Type B pancreatic cell (in vitro differentiated cells): ENCODE measurements at places on chromosomes 3 and 15.
A peak's percentile ranks its signal among the peaks of the same experiment; 100 is the strongest.

DNA sequence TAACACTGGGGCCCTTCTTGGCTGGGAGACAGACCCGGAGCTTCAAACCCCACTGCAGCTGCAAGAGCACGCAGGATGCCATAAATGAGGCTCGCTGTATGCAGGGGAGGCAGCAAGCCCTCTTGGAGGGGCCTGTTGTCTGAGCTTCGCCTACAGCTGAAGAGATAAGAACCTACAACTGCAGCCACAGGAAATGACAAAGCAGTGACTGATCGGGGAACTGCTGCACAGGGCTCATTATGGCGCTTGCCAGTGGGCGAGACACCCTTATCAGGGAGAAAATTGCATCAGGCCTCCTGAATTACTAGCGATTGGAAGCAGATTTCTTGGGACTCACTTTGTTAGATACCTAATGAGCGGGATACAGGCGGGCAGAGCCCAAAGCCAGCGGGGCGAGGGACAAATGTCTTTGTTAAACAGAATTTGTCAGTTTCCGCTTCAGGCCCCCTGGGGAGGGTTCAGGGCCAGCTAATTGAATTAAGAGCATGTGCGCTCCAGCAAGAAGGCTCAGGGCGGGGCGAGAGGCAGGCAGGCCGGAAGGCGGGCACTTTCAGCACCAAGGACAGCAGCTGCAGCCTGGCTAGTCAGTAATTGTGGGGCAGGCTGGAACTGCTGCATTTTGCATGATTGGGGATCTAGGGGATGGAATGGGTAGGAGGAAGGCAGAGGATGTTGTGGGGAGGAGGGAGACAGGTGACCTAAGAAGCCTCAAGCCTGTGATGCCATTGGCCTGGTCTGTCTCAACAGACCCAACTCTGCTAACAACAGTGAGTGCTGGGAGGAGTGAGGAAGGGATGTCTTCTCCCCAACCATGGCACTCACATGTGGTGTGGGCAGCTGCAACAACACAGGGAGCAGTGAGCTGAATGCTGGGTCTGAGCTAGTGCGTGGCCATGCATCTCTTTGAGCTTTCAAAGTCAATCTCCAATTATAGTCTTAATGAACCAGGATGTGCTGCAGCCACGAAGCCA is 55.3 kb downstream of the CCDC33 start:
- DNase-seq, result peak; percentile 92

GRCh38 chr3:14425581-14426304 is 23.3 kb downstream of the SLC6A6 start:
- no peak for DNase-seq

- no peak for DNase-seq
Observed at GRCh38 chr15:62606376-62607113, 436.0 kb upstream of the TPM1 start.

DNA sequence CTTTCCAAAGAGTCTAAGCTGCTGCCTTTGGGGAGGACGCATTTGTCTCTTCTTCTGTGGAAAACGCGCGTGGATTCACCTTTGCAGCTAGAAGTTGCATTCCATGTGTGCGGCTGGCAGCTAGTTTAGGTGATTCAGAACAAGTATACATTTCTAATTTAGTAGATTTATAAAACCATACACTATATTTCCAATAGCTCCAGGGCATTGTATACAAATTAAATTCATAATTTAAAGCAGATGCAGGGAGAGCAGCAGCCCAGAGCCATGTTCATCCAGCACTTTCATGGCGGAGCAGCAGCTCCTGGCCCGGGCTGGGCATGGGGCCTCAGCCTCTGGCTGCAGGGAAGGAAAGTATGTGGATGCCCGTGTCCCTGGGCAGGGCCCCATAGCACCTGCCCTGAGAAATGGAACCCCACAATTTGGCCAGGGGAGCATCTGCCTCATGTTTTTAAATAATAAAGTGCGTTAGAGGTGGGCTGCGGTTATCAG is 42.8 kb upstream of the SEC22A start:
- no peak for DNase-seq

- no peak for DNase-seq
Observed at GRCh38 chr3:52395503-52395865, 49.4 kb downstream of the SEMA3G start.

- peak; percentile 98 for DNase-seq
Observed at GRCh38 chr15:89087830-89088604, at the start of gene ABHD2. Gene ABHD2, plus strand, starts transcription at chr15:89088456. Its CDS starts 27,872 bp downstream, at chr15:89116328.

- no peak for DNase-seq
Observed at GRCh38 chr3:11530153-11530721, 113.5 kb downstream of the VGLL4 start.

DNA sequence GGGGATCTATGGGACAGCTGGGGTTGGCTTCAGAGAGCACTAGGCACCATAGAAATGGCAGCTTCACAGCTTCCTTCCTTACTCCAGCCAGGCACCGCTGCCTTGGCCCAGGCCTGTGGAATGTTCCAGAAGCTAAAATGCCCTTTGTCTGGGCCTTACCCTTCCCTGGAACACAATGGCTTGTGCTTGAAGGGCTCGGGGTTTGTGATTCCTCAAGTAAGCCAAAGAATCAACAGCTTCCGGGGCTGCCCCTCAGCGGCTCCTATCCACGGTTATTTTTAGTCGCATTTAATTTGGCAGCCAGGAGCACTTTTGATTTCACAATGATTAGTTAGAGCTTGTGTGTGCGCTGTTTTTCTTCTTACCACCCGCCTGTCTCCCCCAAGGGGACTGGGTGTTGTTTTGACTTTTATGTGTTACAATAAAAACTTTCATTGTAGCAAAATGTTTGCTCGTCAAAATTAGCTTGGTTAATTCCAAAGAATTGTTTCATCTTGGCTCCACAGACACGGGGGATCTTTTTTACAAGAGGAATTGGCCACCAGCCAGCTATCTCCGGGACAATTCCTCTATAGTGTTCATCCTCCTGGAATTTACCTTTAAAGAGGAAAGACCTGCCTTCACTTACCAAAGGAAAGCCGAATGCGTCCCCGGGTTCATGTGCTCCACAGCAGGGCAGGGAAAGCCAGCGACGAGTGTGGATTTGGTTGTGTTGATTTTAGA is 73.8 kb downstream of the TLE3 start:
- no peak for DNase-seq

DNA sequence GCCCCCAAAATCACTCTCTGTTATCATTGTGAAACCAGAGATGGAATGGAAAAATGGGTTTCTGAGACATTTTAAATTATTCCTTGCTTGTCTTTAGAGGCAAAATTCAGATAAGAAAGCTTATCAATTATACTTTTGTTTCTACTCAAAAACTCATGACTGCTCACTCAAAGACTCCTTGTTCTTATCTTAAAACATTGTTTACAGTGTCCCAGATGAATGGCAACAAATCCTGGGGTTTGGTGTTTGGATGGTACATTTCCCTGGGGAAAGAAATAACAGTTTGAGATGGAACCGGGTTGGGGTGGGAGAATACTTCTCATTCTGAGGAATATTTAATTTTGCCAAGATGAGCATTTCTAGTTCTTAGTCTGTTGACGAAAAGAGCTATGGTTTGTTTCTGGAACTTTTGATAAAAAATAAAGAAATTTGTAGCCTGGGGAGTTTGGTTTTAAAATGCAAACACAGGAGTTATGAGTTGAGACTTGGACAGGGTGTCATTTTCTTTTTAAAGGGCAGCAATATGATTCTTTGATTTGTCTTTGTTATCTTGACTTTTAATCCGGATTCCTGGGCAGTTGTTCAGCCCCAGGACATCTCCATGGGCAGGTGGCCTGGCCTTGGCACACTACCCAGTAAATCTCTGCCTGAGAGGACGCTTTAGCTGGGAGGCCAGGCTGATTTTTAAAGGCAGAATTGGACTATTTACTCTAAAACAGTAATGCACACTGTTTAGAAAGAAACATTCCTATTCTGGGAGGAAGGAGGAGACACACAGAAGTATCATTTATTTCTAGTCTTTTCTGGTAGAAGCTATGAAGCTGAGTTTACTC is 32.4 kb downstream of the BTD start:
- DNase-seq, result no peak

DNA sequence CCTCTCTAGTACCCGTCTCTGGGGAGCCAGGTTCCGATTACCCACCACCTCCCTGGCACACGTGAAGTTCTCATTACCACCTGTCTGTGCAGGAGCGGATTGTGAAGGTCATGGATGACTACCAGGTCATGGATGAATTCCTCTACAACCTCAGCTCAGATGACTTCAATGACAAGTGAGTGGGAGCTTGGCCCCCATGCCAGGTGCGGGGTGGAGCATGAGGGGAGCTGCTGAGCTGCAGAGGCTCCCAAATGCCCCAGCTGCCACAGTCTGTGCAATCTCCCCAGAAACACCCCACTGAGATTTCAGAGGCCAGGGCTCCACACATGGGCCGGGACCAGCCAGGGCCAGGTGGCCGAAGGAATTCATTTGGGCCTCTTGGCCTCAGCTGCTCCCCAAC is 34.3 kb downstream of the DNAH1 start:
- no peak for DNase-seq

DNA sequence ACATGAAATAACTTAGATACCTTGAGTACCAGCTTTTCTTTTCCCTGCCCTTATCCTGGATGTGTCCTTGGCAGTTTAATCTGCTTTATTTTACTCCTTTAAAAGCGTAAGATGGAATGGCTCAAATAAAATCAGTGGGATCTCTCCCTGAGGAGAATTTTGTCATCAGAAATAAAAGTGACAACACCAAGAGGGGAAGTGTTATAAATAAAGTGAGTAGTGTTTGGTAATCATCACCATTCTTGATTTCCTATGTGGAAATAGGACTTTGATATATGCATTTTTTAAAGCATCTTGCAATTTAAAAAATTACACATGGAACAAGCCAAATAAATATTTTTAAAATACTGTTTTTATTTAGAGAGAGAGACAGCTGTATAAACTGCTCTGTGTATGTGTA is 76.5 kb downstream of the MBNL1 start:
- no peak for DNase-seq

- DNase-seq, result no peak
Observed at GRCh38 chr3:36149447-36149865, 230.8 kb upstream of the STAC start.

DNA sequence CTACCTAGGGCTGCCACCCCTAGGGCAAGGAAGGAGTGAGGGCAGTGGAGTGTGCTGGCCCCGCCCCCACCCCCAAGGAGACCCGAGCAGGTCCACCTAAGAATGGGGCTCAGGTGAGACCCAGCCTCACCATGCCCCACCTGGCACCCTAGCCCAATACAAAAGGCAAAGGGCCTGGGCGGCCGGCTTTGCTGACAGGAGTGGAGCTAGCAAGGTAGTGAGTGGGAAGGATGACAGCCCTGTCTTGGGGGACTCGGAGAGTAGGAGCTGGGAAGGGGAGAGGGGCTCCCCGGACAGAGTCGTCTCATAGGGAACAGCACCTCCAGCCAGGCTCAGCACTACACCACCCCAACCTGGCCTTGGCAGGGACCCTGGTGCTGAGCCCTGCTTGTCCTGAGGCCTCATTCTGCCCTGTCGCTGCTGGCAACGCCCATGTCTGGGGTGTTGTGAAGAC is 12.1 kb downstream of the C15orf39 start:
- no peak for DNase-seq
